Renal cortex interstitium (tissue), 15 donors: ENCODE measurements at places on chromosomes 16 and 17.

GRCh38 chr17:68435876-68436842, 21.1 kb downstream of the WIPI1 start:
- DNase-seq: peak; percentile 62

DNA sequence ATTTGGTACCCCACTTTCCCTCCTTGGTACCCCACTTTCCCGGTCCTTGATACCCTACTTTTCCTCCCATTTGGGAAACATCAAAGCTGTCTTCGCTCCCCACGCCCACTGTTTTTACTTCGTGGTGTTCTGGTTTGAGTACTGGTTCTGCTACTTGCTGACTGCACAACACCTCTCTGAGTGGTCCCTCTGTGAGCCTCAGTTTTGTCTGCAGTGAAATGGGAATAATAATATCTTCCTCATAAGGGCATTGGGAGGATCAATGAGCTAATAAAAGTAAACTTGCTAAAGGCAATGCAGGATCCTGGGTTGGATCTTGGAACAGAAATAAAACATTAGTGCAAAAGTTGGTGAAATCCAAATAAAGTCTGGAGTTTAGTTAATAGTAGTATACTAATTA, 70.0 kb upstream of the CLEC18A start:
- DNase-seq: no peak

DNA sequence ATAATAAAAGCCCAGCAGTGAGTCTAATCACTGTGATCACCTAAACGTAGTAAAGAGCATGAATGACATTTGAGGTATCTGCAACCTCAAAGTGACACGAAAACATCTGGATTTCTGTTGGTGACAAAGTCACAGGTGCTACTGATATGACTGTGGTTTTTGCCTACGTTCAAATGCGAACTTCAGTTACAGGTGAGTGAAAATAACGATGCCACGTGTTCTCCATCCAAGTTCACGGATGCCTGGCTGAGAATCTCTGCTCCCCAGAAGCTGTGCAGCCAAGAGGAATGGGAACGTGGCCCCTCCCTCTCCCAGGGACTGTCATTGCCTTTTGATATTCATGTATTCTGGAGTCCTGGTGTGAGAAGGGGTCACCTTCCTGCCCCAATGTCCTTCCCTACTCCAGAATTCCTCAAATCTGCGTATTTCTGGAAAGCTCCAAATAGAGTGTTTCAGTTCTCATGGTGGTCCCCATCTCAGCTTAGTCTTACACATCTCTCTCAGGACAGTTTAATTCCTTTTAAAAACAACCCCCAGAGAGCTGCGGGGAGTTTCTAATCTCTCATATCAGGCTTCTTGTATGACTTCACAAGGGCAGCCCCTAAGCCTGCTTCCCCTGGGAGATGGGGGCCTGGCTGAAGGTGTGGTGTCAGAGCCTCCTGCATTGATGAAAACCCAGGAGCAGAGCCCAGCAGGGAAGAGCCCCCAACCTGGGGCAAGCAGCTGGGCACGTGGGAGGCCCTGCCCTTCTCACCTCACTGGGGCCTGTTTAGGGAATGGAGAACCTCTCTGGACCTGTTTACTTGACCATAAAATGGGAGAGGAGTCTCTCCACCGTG, 25.8 kb downstream of the PIK3R5 start:
- no peak for DNase-seq

DNA sequence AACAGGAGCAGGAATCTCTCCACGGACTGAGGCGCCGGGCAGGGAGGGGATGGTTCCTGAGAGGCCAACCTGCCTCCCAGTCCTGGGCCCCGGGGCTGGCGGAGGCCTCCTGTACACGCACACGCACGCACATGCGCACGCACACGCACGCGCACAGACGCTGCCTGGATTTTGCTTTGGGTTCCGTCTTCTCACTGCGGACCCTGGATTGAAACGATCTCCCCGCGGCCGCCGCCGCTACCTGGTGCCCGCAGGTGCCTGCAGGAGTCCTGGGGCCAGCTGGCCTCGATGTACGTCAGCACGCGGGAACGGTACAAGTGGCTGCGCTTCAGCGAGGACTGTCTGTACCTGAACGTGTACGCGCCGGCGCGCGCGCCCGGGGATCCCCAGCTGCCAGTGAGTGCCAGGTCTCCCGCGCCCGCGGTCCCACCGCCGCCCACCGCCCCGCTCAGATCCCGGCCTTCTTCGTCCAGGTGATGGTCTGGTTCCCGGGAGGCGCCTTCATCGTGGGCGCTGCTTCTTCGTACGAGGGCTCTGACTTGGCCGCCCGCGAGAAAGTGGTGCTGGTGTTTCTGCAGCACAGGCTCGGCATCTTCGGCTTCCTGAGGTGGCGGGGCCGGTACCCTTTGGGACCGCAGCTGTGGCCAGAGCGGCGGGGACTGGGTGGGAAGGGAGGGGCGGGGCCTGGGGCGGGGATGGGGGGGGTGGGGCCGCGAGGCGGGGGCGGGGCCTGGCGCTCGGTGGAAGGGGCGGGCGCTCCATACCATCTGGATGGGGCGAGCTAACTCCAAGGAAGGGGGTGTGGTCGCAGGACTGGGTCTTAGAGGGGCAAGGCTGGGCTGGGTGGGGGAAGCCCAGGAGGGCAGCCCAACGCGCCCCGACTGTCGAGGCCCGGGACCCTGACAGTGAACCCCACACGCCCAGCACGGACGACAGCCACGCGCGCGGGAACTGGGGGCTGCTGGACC, 12.3 kb downstream of the CES4A start:
- DNase-seq: peak; percentile 36

DNA sequence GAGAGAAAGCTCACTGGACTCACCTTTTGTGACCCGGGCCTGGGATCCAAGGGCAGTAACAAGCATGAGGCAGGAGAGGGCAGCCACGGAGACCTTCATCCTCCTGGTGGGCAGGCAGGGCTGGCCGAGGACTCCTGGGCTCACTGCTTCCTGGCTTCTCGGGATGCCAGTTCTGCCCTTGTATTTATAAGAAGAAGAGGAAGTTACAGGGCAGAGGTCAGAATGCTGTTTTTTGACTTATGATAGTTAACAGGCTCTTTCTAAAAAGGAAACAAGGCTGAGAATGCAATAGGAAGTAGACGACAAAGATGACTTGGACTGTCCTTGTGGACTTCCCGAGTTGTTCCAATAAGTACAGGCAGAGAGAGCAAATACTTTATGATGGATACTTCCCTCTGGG, at the start of gene CCL23:
Gene CCL23 (minus strand): TSS at position 174 of the 400 bp plus-strand sequence. CDS start 75 bp downstream, at position 99.
- DNase-seq: no peak

DNA sequence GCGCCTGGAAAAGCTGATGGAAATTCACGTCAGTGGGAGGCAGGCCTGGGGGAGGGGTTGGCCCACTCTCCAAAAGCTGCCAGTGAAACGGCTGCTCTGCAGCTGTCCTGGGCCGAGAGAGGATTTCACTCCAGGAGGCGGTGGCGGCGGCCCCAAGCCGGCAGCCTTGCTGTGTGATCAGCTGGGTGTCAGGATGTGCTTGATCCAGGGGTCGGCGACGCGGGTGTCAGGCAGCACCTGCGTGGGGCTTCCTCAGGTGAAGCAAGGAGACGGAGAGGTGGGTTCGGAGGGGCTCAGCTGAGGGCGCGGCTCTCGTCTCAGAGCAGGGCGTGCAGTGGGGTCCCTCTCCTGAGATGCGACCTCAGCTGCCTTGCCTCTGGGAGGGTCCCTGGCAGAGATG, 7.0 kb downstream of the CBFA2T3 start:
- DNase-seq: no peak

GRCh38 chr17:18267927-18268711, 7.7 kb downstream of the MIEF2 start:
- DNase-seq: no peak

DNA sequence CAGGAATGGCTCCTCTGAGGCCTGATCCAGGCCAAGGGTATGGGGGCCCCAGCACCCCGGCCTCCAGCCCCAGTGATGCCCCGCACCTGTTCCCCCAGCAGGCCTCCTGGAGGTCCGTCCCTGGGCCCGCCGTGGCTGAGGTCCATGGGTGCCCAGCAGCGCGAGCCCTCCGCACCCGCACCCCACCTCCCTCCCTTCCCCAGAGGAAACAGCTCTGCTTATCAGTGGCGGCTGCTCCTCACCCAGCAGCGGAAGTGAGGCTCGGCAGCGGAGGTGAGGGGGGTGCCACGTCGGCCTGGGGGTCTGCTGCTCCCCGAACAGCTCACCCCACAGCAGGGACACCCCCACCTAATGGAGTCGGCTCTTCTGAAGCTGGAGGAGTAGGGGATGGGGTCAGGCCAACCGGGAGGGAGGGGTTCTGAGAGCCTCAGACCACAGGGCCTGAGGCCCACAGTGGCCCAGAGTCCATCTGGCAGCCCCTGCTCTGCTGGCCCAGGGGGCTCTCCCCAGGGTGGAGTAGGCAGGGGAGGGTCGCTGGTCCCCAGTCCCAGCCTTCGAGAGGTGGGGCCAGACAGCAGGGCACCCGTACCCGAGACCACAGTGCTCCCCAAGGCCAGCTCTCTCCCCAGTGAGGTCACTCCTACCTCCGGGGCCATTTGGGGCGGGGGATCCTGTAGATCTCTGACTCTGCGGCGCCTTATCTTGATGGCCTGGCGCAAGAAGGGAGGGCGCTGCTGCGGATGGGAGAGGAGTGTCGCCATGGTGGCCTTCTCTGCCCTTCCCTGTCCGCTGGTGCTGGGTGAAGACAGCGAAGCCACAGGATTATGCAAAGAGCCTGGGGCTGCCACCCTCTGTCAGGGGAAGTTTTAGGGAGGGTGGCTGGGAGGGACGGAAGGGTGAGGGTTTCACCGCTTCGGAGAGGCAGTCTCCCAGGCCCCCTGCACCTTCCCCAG, at the start of gene UNC13D:
Gene UNC13D (minus strand): TSS at position 828 of the 953 bp plus-strand sequence. CDS start 67 bp downstream, at position 761.
- no peak for DNase-seq

- no peak for DNase-seq
Observed at GRCh38 chr17:32863559-32863958, 13.4 kb downstream of the MYO1D start.

GRCh38 chr16:8199390-8199789, 390.9 kb downstream of the TMEM114 start:
- DNase-seq: no peak

DNA sequence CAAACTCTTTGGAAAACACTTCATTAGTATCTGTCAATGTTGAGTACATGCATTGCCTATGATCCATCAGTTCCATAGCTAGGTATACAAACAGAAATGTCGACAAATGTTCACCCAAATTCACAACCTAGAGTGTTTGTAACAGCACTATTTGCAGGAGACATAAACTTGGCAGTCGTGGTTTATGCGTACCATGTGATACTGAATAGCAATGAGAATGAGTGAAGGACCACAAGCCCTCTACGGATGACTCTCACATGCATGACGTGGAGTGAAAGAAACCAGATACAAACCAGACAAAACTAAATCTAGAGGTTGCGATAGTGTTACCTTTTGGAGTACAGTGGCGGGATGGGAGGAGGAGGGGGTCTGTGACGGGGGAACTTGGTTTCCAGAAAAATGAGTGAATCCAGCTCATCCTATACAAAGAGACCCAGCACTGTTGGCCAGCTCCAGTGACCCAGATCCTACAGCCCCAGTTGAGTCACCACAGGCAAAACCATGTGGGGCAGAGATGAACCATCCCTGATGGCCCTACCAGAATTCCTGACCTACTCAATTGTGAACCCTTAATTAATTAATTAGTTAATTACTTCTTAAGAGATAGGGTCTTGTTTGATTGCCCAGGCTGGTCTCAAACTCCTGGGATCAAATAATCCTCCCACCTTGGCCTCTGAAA, 15.9 kb upstream of the ULK2 start:
- no peak for DNase-seq
